ENCODE measurements at places on chromosomes 1 and 21.
A peak's percentile ranks its signal among the peaks of the same experiment; 100 is the strongest.

GRCh38 chr21:39915881-39916280, 48.6 kb downstream of the PCP4 start:
- DNase-seq, result no peak

DNA sequence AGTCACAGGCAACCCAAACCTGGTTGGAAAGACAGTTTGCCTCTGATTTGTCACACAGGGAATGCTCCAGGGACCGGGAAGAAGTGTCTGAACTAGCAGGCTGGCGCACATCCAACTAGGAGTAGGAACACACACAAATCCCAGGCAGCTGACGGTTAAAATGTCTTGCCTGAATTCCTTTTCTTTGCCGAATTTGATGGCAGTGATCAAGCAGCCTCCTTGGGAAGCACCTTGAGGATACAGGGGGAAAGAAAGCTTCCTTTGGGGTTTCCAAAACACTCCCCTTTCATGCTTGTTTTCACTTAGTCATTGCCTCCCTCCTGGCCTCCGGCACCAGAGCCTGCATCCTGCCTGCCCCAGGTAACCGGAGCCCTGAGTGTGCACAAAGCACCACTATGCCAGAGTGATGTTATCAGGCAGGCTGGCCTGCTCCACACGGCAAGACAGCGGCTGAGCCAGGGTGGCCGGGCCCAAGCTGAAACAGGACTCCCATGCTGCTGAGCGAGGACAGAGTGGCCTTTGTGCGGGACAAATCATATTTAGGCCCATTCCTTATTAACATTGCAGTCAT, 193.8 kb downstream of the LMX1A start:
- peak; percentile 52 for DNase-seq

GRCh38 chr1:89369331-89369730, 5.5 kb downstream of the GBP6 start:
- DNase-seq, result no peak

DNA sequence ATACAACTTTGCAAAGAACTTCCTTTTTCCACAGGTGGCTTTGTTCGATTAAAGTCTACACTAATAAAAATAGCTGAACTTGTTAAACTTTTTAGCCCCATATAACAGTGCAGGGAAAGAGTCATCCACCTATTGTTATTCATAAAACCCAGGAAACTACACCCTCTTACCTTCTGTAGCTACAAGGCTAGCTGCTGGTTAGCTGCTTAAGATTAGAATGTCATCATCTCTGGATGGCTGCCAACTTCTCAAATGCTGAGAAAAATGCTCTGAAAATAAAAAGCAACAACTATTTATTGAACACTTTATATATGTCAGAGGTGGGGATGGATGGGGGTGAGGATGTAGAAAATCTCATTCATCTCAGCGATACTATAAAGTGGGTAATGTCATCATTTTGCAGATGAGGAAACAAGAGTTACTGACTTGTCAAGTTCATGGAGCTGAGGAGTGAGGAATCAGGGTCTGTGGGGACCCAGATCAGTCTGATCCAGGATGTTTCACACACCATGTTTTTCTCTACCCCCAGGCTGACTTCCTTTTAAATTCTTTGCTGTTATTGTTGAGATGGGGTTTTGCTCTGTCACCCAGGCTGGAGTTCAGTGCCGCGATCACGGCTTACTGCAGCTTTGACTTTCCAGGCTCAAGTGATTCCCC, 17.1 kb downstream of the ATP5PF start:
- DNase-seq, result peak; percentile 16

- no peak for DNase-seq
Measured at GRCh38 chr1:24392982-24393650, 20.5 kb downstream of the STPG1 start.

- no peak for DNase-seq
Measured at GRCh38 chr1:119981986-119982815, 85.9 kb upstream of the ADAM30 start.
